ENCODE measurements at places on chromosomes 11 and 22.

DNA sequence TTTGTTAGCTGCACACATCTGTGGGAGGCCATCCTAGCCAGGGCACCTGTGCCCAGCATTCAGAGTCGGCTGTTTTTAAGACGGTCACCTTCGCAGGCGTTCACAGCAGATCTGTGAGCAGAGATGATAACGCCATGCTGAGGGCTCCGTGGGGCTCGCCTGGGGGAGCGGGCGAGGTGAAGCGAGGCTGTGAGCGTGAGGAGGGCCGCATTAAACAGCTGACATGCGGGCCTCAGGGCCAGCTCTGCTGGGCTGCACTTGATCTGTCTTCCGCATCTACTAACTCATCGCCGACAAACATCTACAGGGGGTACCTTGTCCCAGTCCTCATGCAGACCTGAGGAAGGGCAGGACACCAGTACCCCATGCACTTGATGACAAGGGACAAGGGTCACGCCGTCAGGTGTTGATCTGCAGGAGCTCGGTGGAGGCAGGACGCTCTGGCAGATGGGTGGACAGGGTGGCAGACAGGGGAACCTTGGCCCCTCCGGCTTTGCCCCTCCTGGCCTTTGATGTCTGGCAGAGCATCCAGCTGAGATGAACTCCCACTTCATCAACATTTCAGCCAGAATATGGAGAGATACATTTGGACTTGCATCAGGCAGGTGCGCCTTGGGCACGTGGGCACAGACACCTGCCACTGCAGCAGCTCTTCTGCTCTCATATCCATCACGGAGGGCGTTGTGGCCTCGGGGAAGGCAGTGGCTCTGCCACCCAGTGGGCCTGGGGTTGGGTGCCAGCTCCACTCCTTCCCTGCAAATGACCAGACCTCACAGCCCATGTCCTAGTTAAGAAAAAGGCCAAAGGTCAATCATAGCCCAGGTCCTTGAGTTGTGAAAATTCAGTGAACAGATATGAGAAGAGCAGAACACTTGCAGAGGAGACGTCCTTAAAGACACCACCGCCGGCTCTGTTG is 822.9 kb downstream of the BRD1 start:
- DNase-seq = no peak

DNA sequence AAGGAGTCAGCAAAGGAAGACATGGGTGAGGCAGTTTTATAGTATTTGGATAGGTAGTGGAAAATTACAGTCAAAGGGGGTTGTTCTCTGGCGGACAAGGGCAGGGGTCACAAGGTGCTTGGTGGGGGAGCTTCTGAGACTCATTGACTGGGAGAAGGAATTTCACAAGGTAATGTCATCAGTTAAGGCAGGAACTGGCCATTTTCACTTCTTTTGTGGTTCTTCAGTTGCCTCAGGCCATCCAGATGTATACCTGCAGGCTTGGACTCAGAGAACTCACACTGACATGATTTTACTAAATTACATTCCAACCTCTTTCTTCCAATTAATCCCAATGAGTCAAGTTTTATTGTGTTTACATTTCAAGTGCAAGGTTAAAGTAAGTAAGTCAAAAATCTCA is 240.5 kb upstream of the API5 start:
- DNase-seq = no peak

GRCh38 chr22:47572443-47572842 is 810.0 kb downstream of the TBC1D22A start:
- no peak for DNase-seq

GRCh38 chr11:68935066-68935465 is 31.4 kb downstream of the IGHMBP2 start:
- no peak for DNase-seq

- no peak for DNase-seq
Observed at GRCh38 chr11:99585606-99586005, 564.9 kb downstream of the CNTN5 start.

GRCh38 chr11:61000426-61000825 is 28.9 kb downstream of the CD6 start:
- DNase-seq = no peak

- DNase-seq = no peak
Observed at GRCh38 chr11:105910095-105910715, 111.8 kb downstream of the MSANTD4 start.

GRCh38 chr22:49784630-49784971 is 43.1 kb downstream of the BRD1 start:
- no peak for DNase-seq

GRCh38 chr11:79076526-79077115 is 364.2 kb downstream of the TENM4 start:
- DNase-seq = no peak

GRCh38 chr22:37054056-37054395 is 2.5 kb downstream of the KCTD17 start:
- DNase-seq = no peak

- DNase-seq = no peak
Observed at GRCh38 chr11:68541991-68542390, 81.4 kb downstream of the PPP6R3 start.

GRCh38 chr22:21587803-21588611 is 20.5 kb downstream of the UBE2L3 start:
- peak; percentile 83 for DNase-seq

DNA sequence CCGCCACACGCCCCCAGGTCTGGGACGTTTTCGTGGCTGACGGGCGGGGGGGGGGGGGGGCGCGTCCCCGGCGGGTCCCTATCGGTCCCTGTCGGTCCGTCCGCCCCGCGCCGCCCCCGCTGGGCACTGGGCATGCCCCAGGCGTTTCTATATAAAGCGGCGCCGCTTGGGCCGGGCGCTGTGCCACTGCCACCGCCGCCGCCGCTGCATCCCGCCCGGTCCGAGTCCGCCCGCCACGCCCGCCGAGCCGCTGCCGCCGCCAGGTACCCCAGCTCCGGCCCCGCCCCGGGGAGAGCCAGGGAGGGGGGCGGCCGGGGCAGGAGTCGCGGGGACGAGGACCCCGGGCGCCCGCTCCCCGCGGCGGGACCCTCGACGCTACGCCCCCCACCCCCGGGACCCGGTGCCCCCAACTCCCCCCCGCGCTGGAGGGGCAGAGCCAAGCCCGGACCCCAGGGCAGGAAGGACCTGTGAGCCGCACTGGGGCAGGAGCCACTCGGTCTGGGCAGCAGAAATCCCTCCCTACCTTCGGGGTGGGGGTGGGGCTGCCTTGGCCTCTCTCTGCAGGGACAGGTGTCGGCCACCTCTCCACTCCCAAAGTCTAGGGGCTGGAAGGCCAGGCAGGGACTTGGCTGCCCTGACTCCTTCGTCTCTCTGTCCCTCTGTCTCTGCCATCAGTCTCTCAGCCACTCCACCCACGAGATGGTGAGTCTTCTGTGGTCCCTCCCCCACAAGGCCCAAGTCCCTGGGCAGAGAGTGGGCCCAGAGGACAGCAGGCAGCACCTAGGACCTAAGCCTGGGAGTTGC is at the start of gene CARNS1:
TSS of gene CARNS1 (plus strand) at position 178 of the 804 bp plus-strand sequence. CDS start at position 700, 522 bp downstream.
- DNase-seq = no peak

GRCh38 chr11:85823816-85824215 is 12.9 kb upstream of the SYTL2 start:
- no peak for DNase-seq

DNA sequence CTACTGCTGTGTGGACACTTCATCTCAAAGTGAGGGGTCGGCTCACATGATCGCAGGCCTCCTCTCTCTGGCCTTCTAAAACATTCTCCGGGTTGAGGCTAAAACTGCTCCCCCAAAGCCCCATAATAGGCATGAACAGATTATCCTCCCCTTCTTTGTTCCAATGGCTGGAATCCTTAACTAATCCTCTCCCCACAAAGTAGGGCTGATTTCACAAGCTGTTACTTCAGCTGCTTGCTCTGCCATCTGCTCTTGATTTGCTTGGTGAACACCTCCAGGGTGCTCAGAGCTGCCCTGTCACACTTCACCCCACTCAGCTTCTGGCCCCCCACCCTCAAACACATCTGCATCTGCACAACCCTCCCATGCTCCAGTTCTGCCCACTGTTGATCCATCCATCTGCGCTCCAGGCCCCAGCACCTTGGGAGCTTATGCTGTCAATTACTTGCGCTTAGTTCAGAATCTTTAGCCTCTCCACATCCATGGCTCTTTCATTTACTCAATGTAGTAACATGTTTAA is 173.1 kb upstream of the API5 start:
- DNase-seq = no peak

GRCh38 chr11:95566211-95566610 is 223.4 kb downstream of the FAM76B start:
- DNase-seq = no peak

DNA sequence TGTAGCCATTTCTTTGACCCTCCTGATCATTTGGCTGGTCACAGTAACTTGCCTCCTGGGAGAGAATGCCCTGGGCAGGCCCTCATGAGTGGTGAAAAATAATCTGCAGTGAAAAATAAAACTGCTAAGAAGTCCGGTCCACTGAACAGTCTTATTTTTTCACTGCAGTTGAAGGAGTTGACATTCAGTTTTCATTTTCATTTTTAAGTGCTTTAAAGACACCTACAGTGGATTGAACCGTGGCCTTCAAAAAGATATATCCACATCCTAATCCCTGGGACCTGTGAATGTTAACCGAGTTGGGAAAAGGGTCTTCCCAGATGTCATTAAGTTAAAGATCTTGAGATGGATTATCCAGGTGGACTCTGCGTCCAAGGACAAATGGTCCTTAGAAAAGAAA is 153.6 kb upstream of the GRK3 start:
- DNase-seq = peak; percentile 28

DNA sequence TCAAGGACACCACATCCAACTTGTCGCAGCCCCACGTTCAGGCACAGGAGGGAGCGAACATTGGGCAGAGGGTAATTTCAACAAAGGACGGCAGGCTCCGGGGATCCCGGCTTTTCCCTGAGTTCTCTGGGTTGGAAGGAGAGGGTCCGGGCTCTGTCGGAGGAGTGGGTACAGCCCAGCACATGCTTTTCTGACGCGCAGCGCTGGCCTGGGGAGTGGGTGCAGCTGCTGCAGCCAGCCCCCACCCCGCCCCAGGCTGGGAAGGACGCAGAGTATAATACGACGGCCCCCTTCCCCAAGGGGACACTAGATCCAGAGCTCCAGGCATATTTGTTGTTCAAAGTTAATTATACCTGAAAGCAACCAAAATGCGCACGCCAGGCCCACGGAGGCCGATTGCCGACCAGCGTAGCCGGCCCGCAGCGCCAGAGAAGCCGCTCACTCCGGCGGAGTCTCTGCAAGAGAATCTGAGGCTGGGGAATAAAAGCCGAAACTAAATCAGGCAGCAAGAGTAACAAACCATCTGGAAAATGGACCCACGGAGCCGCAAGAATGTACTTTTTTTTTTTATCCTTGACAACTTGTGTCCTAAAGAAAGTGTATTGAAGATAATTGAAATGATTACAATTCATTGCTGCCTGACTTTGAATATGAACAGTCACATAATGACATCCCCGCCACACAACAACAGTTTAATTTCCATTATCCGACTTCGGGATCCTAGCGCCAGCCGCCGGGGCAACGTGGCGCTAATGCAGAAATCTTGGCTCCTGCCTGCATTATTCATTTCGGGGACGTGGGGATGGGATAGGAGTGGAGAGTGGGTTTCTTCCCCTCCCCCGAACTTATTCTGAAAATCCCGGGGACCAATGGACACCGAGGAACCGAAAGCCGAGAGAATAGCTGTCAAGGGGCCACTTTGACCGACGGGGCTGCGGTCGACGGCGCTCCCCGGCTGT is 14.0 kb upstream of the PAX6 start:
- peak; percentile 24 for DNase-seq

- no peak for DNase-seq
Observed at GRCh38 chr22:22748297-22748743, 103.9 kb downstream of the GGTLC2 start.

GRCh38 chr11:106186630-106187029 is 109.2 kb downstream of the AASDHPPT start:
- DNase-seq = no peak

DNA sequence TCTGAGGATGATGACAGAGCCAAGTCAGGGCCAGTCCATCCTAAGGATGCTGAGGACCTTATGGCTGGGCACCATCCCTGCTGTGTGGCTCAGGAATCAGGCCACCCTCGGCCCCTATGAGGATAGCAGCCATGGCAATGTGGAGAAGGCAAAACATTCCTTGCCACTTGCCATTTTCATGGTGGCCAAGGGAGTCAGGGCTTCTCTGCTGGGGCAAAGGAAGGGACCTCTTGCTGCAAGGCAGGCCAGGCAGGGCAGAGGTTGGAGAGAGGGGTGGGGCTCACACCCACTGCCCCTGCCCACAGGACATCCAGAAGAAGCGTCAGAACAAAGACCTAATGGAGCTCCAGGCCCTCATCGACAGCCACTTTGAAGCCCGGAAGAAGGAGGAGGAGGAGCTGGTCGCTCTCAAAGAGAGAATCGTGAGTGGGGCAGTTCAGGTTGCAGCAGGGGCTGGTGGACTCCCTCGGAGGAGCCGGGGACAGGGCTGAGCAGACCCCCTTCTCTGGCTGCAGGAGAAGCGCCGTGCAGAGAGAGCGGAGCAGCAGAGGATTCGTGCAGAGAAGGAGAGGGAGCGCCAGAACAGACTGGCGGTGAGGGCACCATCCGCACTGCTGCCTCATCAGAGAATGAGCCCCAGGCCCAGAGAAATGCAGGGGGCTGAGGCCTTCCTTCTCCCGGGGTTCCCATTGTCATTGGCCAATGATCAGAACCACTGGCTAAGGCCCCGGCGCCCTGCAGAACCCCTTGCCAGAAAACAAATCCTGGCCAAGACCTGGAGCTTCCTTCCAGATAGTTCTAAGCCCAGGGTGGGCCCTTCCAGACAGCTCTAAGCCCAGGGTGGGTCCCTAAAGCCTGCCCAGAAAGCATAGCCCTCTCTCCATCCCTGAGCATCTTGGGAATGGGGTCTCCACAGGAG is 13.5 kb upstream of the MRPL23 start:
- peak; percentile 26 for DNase-seq

DNA sequence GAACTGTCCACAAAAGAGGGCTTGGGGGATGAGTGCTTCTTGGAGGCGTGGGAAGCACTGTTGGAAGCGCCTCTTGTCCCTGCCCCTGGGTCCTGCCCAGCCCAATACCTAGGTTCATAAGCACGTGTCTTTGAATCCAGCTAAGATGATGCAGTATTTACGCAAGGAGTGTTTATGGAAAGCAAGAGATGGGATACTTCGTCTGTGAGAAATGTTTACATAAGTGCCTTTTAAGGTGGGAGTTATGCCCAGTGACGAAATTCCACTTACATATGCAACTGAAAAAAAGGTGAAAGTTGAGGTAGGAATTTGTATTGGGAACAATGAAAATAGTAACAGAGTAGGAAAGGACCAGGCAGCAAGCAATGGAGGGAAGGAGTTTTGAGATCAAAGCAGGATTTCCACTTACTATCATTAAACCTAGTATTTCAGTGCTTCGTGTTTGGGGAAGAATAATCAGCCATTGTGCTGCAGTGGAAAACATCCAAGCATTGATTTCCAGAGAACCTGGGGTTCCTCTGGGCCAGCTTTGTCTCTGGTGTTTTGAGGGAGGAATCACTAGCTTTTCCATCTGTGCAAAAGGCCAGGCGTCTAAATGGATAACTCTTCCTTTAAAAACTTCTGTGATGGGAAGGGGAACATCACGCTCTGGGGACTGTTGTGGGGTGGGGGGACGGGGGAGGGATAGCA is 115.3 kb upstream of the TTC12 start:
- DNase-seq = no peak

- no peak for DNase-seq
Observed at GRCh38 chr11:44400431-44400830, 90.5 kb upstream of the ALX4 start.
